ENCODE measurements at places on chromosomes 5 and 9.

GRCh38 chr9:105359892-105360291 is 87.9 kb upstream of the FSD1L start:
- DNase-seq: no peak

DNA sequence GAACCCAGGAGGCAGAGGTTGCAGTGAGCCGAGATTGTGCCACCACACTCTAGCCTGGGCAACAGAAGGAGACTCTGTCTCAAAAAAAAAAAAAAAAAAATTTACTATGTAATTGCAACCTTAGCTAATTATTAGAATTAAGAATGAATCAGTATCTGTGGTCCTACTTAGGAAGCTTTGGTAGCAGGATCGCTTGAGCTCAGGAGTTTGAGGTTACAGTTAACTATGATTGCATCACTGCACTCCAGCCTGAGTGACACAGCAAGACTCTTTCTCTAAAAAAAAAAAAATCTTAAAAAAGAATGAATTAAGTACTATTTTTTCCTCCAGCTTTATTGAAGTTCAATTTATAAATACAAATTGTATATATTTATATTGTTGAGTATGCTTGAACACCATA is 16.7 kb downstream of the NDUFAF2 start:
- no peak for DNase-seq

GRCh38 chr9:111533099-111533790 is 8.3 kb downstream of the ZNF483 start:
- DNase-seq: no peak

GRCh38 chr5:147887930-147888329 is 9.4 kb downstream of the SCGB3A2 start:
- no peak for DNase-seq

DNA sequence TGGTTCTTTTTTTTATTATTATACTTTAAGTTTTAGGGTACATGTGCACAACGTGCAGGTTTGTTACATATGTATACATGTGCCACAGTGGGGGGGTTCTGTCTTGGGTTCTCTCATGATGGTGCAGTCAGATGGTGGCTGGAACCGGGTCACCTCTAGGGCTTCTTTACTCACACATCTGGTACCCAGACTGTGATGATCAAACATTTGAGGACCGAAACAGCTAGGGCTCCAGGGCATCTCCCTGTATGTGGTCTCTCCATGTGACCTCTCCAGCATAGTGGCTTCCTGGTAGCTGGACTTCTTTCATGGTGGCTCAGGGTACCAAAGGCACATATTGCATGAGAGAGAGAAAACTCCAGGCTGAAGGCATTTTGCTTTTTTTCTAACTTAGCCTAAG is 9.8 kb upstream of the CRHBP start:
- DNase-seq: no peak

DNA sequence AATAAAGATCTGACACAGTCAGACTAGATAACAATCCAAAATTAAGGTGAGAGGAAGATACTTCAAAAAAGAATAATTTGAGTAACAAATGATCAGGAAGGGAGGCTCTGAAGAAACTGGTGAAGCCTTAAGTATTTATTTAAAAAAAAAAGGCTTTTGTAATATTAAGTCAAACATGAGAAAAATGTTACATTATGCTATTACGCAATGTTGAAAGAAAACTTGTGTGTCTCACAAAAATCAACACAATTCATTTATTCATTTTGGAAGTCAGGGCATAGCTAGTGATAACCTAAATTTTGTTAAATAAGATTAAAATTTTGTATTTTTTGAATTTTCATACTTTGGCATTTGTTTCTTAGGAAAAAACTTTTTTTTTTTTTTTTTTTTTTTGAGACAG is 28.2 kb downstream of the WDR41 start:
- no peak for DNase-seq

GRCh38 chr9:69582544-69583297 is 89.5 kb downstream of the APBA1 start:
- no peak for DNase-seq

DNA sequence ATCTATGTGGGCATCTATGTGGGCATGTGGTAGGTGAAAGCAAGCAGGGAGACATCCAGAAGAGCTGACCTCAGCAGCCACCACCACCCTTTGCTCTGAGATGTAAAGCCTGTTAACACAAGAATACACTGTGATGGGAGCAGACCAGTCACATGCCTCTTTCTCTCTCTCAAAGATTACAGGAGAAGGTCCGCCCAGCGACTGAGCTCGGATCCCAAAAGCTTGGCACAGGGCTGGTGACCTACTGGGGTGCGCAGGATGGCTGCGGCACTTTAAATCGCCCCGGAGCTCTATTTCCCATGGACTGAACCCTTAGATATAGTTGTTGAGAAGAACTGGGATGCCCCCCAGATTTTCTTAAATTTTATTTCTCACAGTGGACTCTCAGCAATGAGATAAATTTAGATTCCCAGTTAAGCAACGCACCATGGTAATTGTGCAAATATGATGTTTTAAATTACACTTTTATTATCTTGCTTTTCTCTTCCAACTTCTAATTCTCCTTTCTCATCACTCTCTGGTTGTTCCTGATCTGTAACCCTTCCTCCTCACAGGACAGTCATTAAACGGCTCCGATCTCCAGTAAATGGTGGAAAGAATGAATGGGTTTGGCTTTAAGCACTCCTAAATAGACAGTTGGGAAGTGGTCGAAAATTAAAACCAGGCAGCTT is 37.7 kb upstream of the ICE1 start:
- no peak for DNase-seq

- no peak for DNase-seq
Measured at GRCh38 chr5:154209591-154210081, 19.1 kb downstream of the GALNT10 start.

- no peak for DNase-seq
Measured at GRCh38 chr5:166302166-166302565, 1989.3 kb upstream of the WWC1 start.

Measured in stimulated activated CD8-positive, alpha-beta memory T cell treated with anti-CD3 and anti-CD28 coated beads, Interleukin-2, amount 100 ng/mL, for 1 hour (primary cell).